ENCODE measurements at places on chromosomes 13 and 19. TPM values are rescaled to one million over a fixed set of nuclear protein-coding genes. Genes with fewer than 3 reads are reported as not detected.

NANOS3 gene
- not detected for total RNA-seq

CLIP3 gene
- total RNA-seq = 42.3 TPM

DACT3 gene
- total RNA-seq = 1.8 TPM

CCL25 gene
- total RNA-seq = not detected

CEACAM7 gene
- total RNA-seq = 7.8 TPM

GPR183 gene
- 2.3 TPM for total RNA-seq

ZNF667 gene
- total RNA-seq = 3.0 TPM

ADGRE3 gene
- total RNA-seq = not detected

ZNF121 gene
- total RNA-seq = 28.1 TPM

ATP4B gene
- not detected for total RNA-seq

FOXO1 gene
- 75.9 TPM for total RNA-seq

VMAC gene
- total RNA-seq = 10.2 TPM

Data from lower leg skin (tissue), 4 donors.